ENCODE measurements at places on chromosomes 4 and X. TPM values are rescaled to one million over a fixed set of nuclear protein-coding genes. Genes with fewer than 3 reads are reported as not detected.

CT45A3 gene
- total RNA-seq, result not detected

XK gene
- total RNA-seq, result 0.17 TPM

PQBP1 gene
- total RNA-seq, result 75.3 TPM

ARMCX1 gene
- total RNA-seq, result not detected

GRIA2 gene
- total RNA-seq, result not detected

TKTL2 gene
- not detected for total RNA-seq

ADH7 gene
- not detected for total RNA-seq

SEPTIN6 gene
- 79.7 TPM for total RNA-seq

TIMM17B gene
- total RNA-seq, result 64.0 TPM

KCTD8 gene
- not detected for total RNA-seq

SLC9A7 gene
- 3.7 TPM for total RNA-seq

WNK3 gene
- total RNA-seq, result 0.26 TPM

ARR3 gene
- total RNA-seq, result not detected

GAGE2A gene
- total RNA-seq, result not detected

HTR2C gene
- total RNA-seq, result not detected

GRCh38 chrX:48971249-48972219 lies at the start of gene KCND1:
KCND1 (minus strand) TSS chrX:48971844; CDS start chrX:48970271, 1,573 bp downstream.
- H3K4me1 ChIP-seq, result peaks cover 11% of the 10 kb centered on the region
- H3K36me3 ChIP-seq, result peaks cover 13% of the 10 kb centered on the region
- no peak for DNase-seq
- peaks cover 17% of the 10 kb centered on the region for H3K27me3 ChIP-seq
- no peak within 1 kb of the TSS for H3K27ac ChIP-seq
- H3K4me3 ChIP-seq, result no peak within 1 kb of the TSS

GRCh38 chrX:64394874-64395567 lies at the start of gene MTMR8:
MTMR8 (minus strand) TSS chrX:64395452; CDS start chrX:64395363, 89 bp downstream.
- peak; percentile 82 for DNase-seq
- peaks cover 14% of the 10 kb centered on the region for H3K4me1 ChIP-seq
- H3K36me3 ChIP-seq, result peaks cover 5% of the 10 kb centered on the region
- H3K27ac ChIP-seq, result peak within 1 kb of the TSS; percentile 89

- no peak overlapping the region for H3K27ac ChIP-seq
- DNase-seq, result no peak
- no peaks in the 10 kb centered on the region for H3K36me3 ChIP-seq
- no peaks in the 10 kb centered on the region for H3K27me3 ChIP-seq
- no peak overlapping the region for H3K4me3 ChIP-seq
Observed at GRCh38 chr4:13953083-13953482, 325.6 kb upstream of the BOD1L1 start.

GRCh38 chrX:49845701-49846403 lies 16.7 kb downstream of the PAGE4 start:
- no peak for DNase-seq
- H3K36me3 ChIP-seq, result no peaks in the 10 kb centered on the region
- H3K27me3 ChIP-seq, result peaks cover 21% of the 10 kb centered on the region

- no peak overlapping the region for H3K27ac ChIP-seq
- no peaks in the 10 kb centered on the region for H3K36me3 ChIP-seq
- no peak for DNase-seq
- H3K27me3 ChIP-seq, result peaks cover 28% of the 10 kb centered on the region
- H3K4me3 ChIP-seq, result no peak overlapping the region
Observed at GRCh38 chr4:129335818-129336217, 239.9 kb downstream of the C4orf33 start.

- no peak for DNase-seq
- H3K27ac ChIP-seq, result no peak overlapping the region
- H3K36me3 ChIP-seq, result peaks cover 9% of the 10 kb centered on the region
- H3K27me3 ChIP-seq, result no peaks in the 10 kb centered on the region
Observed at GRCh38 chr4:76962406-76963130, 13.0 kb downstream of the SEPTIN11 start.

GRCh38 chr4:73735231-73735630 lies 5.1 kb upstream of the CXCL8 start:
- H3K36me3 ChIP-seq, result peaks cover 4% of the 10 kb centered on the region
- no peak overlapping the region for H3K27ac ChIP-seq
- no peaks in the 10 kb centered on the region for H3K27me3 ChIP-seq
- no peak for DNase-seq
- peaks cover 3% of the 10 kb centered on the region for H3K4me1 ChIP-seq

DNA sequence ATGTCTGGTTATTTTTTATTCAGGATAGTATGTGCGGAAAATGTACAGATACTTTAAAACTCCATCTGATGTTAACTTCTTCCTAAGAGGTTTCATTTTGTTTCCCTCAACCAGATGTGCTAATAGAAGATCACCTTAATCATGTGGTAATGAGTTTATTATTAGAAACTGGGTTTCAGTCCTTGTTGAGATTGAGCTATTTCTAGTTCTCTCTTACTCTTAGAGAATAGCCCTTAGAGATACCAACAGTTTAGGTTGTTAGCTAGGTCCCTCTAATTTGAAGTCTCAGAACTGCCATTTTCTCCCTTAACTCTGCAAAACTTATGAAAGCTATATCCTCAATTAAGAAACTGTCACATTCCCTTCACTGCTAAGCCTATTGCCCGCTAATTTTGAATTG lies 13.0 kb downstream of the FAM47A start:
- H3K4me1 ChIP-seq, result no peaks in the 10 kb centered on the region
- DNase-seq, result no peak
- H3K36me3 ChIP-seq, result peaks cover 3% of the 10 kb centered on the region
- no peak overlapping the region for H3K27ac ChIP-seq
- H3K4me3 ChIP-seq, result no peak overlapping the region

DNA sequence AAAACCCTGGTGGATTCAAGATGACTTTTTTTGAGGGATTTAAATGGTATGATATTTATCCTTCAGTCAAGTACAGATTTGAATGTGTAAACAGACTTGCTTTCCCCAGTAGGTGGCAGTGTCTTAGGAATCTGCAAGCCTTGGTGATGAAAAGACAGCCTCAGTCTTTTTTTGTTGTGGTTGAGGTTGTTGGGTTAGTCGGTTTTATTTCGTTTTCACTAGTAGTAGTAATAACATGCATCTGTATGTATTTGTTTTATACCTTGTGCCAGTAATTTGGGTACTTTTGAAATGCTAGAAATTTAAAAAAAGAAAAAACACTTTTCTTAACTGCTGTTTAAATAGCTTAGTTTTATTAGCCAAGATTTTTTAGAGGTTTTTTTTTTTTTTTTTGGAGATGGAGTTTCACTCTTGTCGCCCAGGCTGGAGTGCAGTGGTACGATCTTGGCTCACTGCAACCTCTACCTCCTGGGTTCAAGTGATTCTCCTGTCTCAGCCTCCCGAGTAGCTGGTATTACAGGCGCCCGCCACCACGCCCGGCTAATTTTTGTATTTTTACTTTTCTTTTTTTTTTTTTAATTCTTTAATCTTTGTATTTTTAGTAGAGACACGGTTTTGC lies 39.2 kb downstream of the COPS4 start:
- peak; percentile 77 for DNase-seq
- peak overlapping the region; percentile 62 for H3K4me3 ChIP-seq
- no peak overlapping the region for H3K27ac ChIP-seq
- peaks cover 30% of the 10 kb centered on the region for H3K36me3 ChIP-seq
- H3K4me1 ChIP-seq, result peaks cover 21% of the 10 kb centered on the region

GRCh38 chr4:185352741-185353140 lies 43.0 kb downstream of the LRP2BP start:
- H3K4me3 ChIP-seq, result no peak overlapping the region
- peaks cover 4% of the 10 kb centered on the region for H3K4me1 ChIP-seq
- peaks cover 21% of the 10 kb centered on the region for H3K36me3 ChIP-seq

- DNase-seq, result no peak
- no peaks in the 10 kb centered on the region for H3K27me3 ChIP-seq
- H3K4me1 ChIP-seq, result no peaks in the 10 kb centered on the region
Observed at GRCh38 chrX:67546496-67547423, 2.9 kb downstream of the AR start.

DNA sequence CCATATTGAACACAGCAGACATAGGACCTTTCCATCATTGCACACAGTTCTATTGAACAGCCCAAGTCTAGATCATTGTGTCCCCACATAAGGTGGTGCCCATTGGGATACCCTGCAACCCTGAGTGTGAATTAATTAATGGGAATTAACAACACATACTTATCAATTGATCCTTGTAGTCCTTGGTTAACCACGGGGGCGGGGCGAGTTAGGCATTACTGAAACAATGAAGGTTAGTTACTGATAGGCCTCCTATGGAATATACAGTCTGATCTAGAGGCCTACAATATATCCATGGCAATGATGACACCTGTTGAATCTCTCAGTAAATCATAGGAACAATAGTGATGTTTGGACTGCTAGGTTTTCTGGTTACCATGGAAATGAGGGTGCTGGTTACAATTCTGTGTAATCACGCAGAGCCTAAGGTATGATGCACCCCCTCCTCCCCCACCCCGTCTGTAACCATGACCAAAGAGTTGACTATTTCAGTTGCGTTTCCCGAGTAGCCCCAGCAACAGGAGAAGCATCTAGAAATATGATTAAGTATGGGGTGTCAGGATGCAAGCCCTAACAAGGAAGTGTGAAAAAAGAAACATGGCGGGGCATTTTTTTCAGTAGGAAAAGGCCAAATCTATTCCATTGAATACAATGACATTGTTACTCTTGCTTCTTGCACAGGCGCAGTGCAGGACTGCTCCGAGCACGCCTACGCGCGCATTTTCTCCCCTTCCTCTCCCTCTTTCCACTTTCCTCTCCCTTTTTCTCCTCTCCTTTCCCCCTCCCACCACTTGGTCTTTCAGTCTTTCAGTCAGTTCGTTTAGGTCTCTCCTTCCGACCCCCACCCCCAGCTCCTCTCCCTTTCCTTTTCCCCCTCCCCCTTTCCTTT lies 677 bp upstream of the NONO start:
- peaks cover 4% of the 10 kb centered on the region for H3K36me3 ChIP-seq
- H3K27ac ChIP-seq, result peak overlapping the region; percentile 97
- DNase-seq, result no peak
- peaks cover 7% of the 10 kb centered on the region for H3K27me3 ChIP-seq
- H3K4me1 ChIP-seq, result peaks cover 12% of the 10 kb centered on the region

DNA sequence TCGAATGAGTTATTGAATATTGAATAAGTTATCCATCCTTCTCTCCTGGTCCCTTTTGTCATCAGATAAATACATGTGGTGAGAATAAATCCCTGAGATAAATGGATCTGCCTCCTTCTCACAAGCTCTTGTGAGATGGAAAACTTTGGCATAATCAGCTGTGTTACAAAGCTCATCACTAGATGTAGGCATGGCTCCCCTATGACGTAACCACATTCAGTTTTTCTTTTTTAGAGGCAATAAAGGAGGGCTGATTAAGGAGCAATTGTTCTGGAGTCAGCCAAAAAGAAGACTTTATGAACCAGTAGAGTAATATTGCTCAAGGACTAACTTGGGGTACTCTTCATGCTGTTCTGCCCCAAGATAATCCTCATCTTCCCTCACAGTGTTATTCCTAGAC lies 90.5 kb upstream of the GATB start:
- H3K27me3 ChIP-seq, result peaks cover 24% of the 10 kb centered on the region
- no peak overlapping the region for H3K27ac ChIP-seq
- H3K36me3 ChIP-seq, result no peaks in the 10 kb centered on the region
- H3K4me1 ChIP-seq, result no peaks in the 10 kb centered on the region

DNA sequence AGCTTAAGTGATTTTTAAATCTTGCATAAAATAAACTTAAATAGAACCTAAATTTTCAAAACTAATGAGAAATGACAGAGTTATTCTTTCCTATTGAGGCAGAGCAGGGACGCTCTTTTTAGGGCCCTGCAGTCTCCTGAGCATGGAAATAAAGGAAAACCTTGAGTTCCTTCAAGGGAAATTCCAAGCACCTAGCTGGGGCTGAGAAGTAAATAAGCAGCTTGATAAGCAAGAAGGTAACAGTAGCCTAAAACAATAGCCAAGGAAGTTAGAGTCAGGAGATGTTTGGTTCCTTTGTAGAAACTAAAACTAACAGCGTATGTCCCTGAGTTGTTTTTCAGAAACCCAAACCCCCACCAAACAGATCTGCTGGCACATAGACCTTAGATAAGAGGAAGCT lies 174.6 kb downstream of the COL25A1 start:
- peaks cover 6% of the 10 kb centered on the region for H3K27me3 ChIP-seq
- DNase-seq, result no peak
- no peak overlapping the region for H3K4me3 ChIP-seq
- no peaks in the 10 kb centered on the region for H3K4me1 ChIP-seq
- H3K27ac ChIP-seq, result no peak overlapping the region

DNA sequence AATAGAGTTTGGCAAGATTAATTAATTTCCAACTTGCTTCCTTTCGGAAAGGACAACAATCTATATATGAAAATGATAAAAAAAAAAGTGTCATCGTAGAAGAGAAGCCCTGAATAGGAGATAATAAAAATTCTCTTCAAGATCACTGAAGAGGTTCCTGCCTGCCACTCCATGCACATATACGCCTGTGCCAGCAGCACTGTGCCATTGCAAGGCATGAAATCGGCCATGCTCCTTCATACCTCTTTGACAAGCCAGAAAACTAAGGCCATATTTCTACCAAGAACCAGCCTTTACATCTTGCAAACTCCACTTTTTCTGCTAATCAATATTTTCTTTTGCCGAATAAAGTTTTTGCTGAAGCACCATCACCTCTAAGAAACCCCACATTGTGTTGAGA lies 365.5 kb downstream of the CXXC4 start:
- H3K36me3 ChIP-seq, result no peaks in the 10 kb centered on the region
- no peaks in the 10 kb centered on the region for H3K4me1 ChIP-seq
- no peak overlapping the region for H3K27ac ChIP-seq
- no peaks in the 10 kb centered on the region for H3K27me3 ChIP-seq
- no peak for DNase-seq
- no peak overlapping the region for H3K4me3 ChIP-seq

GRCh38 chr4:143458966-143459365 lies 54.5 kb upstream of the SMARCA5 start:
- no peaks in the 10 kb centered on the region for H3K27me3 ChIP-seq
- no peak for DNase-seq
- H3K36me3 ChIP-seq, result no peaks in the 10 kb centered on the region
- H3K4me3 ChIP-seq, result no peak overlapping the region

- H3K27ac ChIP-seq, result no peak overlapping the region
- H3K4me3 ChIP-seq, result no peak overlapping the region
- no peak for DNase-seq
- no peaks in the 10 kb centered on the region for H3K36me3 ChIP-seq
- no peaks in the 10 kb centered on the region for H3K27me3 ChIP-seq
- H3K4me1 ChIP-seq, result no peaks in the 10 kb centered on the region
Observed at GRCh38 chrX:28988246-28988645, 401.0 kb downstream of the IL1RAPL1 start.

DNA sequence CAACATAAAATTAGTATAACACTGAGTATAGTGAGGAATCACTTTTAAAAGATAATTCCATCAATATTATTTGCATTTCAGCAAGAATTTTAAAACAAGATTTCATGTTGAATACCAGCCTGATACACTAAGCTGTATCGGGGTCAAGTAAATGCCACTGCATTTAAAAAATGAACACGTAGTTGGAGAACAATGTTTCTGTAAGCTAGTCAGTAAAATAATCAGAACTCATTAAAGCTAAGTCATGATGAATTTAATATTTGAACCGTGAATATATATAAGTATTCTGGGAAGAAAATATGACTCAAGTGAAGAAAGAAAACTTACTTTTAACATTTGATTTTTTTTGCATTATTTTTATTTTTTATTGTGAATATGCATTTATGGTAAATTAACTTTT lies 611.0 kb upstream of the PABPC4L start:
- no peak for DNase-seq
- H3K27me3 ChIP-seq, result no peaks in the 10 kb centered on the region
- H3K27ac ChIP-seq, result no peak overlapping the region
- no peaks in the 10 kb centered on the region for H3K4me1 ChIP-seq
- no peaks in the 10 kb centered on the region for H3K36me3 ChIP-seq
